Kidney tubule cell (primary cell): ENCODE measurements at places on chromosomes 11 and 22.
A peak's percentile ranks its signal among the peaks of the same experiment; 100 is the strongest.

DNA sequence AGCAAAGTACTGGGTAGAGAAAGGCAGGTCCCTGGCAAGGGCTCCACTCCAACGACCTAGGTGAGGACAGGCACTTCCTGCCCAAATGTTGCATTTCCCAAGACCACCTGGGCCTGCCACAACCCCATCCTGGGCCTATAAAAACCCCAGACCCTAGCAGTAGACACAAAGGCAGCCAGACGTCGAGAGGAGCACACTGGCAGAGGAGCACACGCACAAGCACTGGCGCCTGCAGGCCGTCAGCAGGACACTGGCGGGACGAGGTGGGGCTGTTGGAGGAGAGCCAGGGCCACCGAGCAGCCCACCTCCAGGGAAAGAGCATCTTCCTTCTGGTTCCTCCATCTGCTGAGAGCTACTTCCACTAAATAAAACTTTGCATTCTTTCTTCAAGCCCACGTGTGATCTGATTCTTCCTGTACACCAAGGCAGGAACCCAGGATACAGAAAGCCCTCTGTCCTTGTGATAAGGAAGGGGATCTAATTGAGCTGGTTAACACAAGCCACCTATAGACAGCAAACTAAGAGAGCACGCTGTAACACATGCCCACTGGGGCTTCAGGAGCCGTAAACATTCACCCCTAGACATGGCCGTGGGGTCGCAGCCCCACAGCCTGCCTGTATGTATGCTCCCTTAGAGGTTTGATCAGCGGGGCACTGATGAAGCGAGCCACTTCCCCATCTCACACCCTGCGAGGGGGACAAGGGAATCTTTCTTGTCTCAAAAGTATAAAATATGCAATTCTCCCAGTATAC, 89.7 kb upstream of the MTMR2 start:
- DNase-seq: no peak

- no peak for DNase-seq
Observed at GRCh38 chr22:26426924-26427323, 2.1 kb upstream of the ASPHD2 start.

DNA sequence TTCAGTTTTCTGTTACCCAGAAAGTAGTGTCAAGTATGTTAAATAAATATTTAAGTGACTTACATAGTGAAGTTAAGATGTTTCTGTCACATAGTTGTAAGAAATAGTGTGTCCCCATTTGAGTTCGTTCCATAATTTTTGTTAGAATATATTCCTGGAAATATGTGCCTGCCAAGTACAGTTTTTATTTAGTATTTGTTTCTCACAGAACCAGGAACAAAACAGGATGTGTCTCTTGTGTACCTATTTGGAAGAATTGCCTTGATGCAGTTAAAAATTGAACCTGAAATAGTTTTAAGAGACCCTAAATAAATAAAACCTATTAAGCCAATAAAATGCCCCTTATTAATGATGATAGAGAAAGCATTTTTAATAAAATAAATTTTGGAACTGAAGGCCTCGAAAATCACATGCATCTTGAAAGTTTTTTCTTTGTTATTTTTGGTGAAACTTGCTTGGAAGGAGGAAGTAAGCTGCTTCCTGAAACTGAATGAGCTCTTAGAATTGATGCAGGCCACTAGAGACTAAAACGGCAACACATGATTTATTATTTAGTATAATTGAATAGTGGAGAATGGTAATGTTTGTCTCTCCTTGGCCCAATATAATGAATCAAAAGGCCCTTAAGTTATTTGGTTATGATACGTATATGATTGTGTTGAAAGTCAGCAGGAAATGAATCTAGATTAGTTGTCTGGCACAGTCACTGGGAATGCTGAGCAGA, 55.9 kb downstream of the SWAP70 start:
- DNase-seq: peak; percentile 38

DNA sequence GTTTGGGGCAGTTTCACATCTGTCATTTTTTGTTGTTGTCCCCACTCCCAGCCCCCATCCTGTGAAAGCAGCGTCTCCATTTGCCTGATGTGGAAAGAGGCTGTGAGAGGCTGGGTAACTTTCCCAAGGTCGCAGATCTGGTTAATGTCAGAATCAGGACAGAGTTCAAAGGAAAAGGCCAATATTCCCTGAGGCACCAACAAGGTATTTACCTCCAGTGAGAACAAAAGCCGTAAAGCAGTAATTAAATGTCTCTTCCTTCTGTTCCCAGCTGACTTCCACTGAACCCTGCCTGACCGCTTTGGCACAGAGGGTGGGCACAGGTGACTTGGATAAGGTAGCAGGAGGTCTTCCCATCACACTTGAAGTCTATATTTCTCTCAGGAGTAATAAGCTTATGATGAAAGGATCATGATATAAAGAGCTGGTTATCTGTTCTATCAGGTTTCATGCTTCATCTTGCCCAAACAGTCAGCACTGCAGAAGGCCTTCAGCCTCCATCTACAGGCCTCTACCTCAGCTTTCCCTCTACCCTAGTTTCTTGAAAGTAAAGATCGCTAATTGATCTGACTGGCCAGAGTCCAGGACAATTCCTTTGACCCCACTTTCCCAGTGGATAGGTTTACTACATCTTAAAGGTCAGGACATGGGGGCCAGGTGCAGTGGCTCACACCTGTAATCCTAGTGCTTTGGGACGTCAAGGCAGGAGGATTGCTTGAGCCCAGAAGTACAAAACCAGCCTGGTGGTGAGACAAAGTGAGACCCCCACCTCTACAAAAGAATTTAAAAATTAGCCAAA, 9.4 kb downstream of the C11orf91 start:
- no peak for DNase-seq

GRCh38 chr11:14445542-14446530, 53.8 kb downstream of the COPB1 start:
- peak; percentile 76 for DNase-seq

DNA sequence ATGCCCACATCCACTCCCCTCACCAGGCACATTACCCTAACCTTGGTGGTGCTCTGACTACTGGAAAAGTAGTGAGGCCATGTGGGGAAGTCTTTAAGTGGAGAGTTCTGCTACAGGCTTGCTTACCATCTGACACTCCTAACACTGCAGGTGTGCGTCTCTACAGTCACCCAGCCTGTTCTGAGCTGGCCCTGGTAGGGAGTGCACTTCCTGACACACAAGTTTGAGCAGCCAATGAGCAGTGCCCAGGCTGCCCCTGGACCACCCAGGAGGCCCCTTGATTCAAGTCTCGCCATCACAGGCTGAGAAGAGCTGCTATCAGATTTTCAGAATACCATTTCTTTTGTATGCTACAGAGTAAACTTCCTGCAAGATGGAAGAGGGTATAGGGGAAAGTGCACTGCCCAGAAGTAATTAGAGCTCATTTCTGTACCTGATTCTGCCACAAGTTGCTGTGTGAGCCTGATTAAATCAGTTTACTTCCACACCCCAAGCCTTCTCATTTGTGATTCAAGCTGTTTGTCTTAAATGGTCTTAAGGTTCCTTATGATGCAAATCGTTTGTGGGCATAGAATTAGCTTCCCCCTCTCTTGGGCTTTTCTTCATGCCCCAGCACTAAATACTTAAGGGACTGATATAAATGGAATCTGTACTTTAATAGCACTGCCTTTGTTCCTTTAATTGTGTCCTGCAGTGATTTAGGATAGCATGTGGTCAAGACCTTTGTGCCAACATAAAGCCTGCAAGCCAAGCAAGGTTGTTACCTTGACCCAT, 22.2 kb downstream of the OPCML start:
- no peak for DNase-seq

DNA sequence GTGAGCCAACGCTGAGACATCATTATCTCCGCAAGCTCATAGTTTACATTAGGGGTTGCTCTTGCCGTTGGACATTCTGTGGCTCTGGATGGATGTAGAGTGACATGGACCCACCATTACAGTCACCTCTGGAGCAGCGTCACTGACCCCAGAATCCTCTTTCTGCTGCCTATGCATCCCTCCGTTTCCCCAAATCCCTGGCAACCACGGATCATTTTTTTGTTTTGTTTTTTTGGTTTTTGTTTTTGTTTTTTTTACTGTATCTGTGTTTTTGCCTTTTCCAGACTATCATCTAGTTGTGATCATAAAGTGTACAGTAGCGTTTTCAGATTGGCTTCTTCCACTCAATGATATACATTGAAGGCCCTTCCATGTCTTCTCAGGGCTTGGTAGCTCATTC, 4.0 kb downstream of the PARVB start:
- DNase-seq: no peak

DNA sequence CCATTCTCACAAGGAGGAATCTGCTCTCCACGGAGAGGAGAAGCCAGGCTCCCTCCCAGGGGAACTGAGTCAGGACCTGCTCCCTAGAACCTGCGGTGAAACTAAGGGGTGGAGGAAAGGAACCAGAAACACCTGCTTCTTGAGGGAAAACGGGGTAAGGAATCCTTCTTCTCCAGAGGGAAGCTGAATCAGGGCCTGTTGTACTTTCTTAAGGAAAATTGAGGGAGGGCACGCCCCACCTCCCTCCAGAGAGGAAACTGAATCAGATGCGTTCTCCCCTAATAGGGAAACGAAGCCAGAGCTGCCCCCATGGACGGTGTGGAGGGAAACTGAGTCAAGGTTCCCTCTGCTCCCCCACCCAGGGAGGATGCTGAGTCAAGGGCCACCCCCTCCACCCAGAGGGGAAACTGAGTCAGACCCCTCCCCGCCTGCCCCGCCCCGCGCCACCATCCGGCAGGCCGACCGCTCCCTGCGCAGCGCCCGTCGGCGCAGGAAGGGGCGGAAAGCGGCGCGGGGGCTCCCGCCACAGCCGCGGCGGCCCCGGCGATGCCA, 393 bp downstream of the RELA start:
- DNase-seq: no peak

DNA sequence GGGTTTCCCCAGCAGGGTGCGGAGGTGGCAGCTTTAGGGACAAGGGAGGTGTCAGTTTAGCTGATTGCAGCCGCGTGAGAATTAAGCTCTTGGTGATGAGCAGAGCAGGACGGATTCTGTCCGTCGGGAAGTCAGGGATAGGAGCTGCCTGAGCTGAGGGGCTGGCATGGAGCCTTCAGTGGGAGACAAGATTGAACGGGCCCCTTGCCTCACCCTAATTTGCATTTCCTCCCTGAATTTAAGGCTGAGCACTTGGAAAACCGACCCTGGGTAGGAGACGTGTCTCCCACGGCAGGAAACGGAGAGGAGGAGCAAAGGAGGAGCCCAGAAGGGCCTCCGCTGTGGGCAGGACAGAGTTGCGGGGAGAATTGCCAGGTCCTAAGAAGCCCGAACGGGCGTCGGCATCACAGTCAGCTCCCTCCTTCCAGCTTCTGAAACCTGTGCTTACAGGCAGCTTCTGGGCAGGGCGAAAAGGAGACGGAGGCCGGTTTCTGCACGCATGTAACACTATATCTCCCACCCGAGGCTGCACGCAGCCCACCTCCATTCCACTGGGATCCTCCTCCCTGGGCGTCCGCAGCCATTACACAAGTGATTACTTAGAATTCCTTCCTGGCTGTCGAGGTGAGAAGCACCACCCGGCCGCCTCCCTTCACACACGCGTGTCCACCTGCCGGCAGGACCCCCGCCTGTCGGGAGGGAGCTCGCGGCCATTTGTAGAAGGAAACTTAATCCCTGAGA, 345.8 kb downstream of the BRD1 start:
- DNase-seq: no peak

- DNase-seq: no peak
Observed at GRCh38 chr22:49323751-49324415, 503.8 kb downstream of the BRD1 start.

DNA sequence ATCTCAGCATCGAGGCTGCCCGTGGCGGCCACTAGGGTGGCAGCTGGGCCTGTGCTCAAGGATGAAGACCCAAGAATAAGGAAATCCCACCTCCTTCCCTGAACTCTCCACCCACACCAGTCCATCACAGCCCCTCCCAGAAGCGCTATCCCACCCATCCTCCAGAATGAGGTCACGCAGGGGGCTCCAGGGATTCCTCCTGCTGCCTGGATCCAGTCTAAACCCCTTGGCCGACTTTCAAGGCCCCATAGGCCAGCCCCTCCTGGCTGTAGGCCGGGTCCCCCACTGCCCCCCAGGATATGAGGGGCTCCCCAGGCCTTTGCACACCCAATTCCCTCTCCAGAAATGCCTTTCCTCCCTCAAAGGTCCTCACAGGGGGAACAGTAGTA, 19.0 kb upstream of the SCGB1A1 start:
- no peak for DNase-seq

- DNase-seq: no peak
Observed at GRCh38 chr11:18624161-18624560, 10.0 kb downstream of the SPTY2D1 start.

- no peak for DNase-seq
Observed at GRCh38 chr11:15288863-15289262, 174.1 kb downstream of the INSC start.

GRCh38 chr11:108897916-108898315, 233.0 kb downstream of the DDX10 start:
- DNase-seq: no peak

DNA sequence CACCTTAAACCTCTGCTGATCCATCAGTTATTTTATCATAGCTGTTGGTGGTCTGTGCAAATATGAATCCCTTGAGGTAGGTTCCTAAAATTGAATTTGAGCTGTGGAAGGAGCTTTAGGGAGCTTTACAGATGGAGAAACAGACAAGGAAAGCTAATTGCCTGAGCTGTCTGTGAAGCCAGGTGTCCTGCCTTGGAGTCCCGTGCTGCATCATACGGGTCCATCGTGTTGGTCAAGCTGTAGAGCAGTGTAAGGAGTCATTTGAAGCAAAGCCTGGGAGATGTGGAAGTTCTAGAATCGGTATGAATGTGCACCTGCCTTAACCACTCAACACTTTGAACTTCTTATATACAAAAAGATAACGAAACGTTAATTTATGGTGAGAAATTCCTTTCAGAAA, 1.0 kb downstream of the POLA2 start:
- DNase-seq: peak; percentile 20

DNA sequence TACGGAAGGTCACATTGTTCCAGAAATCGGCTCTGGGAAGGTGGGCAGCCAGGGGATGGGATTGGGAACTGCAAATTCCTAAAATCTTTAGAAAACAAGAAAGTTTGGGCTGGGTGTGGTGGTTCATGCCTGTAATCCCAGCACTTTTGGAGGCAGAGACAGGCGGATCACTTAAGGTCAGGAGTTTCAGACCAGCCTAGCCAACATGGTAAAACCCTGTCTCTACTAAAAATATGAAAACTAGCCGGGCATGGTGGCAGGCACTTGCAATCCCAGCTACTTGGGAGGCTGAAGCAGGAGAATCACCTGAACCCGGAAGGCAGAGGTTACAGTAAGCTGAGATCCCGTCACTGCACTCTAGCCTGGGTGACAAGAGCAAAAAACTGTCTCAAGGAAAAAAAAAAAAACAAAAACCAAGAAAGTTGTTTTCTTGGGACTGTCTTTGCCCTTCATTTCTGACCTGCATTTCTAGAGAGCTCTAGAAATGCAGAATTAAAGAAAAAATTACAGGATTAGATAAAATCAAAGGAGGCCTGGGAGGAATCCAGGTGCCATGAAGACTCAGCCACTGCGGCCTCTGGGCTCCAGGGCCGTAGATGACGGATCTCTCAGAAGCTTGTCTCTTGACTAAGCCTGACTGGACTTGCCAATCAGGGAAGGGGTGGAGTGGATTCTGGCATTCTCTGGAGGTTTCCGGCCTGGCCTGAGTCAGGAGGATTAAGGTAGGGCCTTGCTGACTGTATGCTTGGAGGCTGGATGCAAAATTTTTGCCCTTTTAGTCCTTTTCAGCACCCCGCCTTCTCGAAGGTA, 5.3 kb upstream of the MALAT1 start:
- peak; percentile 97 for DNase-seq

GRCh38 chr11:70427436-70427835, 29.1 kb downstream of the CTTN start:
- no peak for DNase-seq
